ENCODE measurements at places on chromosomes 4 and X.

- no peak for DNase-seq
Observed at GRCh38 chrX:29952016-29952415, 263.3 kb upstream of the MAGEB2 start.

DNA sequence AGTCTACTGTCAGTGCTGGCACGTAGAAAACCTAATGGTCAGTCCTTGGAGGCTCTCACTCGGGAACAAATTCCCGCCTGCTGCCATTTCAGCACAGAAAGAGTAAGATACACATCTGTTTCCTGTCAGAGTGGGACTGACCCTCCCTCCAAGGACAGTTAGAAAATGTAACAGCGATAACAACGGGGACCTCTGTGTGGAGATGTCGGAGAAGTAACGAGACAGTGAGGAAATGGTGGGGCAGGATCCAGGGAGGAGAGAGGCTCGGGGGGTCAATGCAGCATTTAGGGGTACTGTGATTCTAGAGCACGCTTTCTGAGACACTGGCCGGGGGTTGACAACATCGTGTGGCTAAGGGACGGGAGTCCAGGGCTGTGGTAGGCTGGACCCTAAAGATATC, 36.0 kb upstream of the SORCS2 start:
- DNase-seq, result no peak

DNA sequence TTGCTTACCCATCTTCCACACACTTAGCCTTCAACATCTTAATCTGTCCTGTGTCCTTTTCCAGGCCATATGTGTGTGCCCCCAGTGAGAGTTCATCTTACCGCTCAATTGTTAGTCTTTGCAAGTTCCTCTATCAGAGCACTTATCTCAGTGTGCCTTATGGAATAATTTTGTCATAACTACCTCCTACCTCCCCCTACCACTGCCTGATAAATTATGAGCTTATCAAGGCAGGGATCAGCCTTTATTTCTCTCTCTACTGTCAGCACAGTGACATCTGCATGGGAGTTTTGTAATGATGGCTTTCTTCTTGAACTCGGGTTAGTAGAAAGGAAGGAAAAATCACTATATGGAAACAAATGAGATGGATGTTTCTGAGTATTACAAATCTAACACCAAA, 53.2 kb downstream of the MTM1 start:
- no peak for DNase-seq

DNA sequence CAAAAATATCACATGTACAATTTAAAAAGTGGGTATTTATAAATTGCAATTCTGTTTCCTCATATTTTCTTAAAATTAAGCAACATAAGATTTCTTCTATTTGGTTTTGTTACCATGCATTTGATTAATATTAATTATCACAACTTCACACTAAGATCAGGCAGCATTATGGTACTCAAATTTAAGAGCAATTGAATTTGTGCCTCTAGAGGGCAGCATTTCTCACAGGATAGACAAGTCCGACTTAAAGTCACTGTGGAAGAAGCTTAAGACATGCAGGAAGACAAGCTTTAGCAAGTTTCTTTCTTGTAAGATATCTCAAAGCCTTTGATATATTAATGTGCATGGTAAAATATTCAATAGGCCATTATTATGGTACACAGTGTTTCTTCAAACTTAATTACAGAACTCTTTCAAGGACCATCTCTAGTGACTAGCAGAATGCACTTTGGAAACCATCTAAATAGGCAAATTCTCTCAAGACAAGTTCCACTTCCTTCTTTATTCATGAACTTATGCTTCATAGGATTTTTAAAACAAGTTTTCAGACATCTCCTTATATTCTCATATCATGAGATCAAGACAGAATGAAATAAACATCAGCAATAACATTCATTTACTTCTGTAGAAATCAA, 35.0 kb downstream of the FBXW7 start:
- peak; percentile 85 for DNase-seq

DNA sequence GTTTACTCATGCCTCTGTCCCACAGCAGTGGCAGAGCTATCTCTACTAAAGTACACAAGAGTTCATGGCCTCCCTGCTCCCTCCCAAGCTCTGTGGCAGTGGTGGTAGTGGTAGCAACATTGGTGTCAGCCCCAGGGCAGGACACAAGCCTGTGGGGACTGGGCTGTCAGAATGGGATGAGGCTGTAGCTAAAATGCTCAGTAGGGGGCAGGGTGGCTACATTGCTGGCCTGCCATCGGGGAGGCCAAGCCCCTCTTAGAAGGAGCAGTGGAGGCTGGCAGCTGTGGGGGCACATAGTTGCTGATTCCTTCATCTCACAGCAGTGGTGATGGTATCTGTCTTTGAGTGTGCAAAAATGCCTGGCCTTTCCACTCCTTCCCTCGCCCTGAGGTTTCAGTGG, 461.7 kb downstream of the PCDH18 start:
- no peak for DNase-seq

- DNase-seq, result no peak
Observed at GRCh38 chr4:1686440-1687036, 2.4 kb upstream of the FAM53A start.

GRCh38 chrX:97898798-97899197, 1015.1 kb downstream of the RPA4 start:
- peak; percentile 65 for DNase-seq

GRCh38 chr4:176422001-176422400, 102.2 kb downstream of the SPCS3 start:
- peak; percentile 82 for DNase-seq

Measured in fibroblast of skin of scalp (primary cell).